Osteocyte (in vitro differentiated cells): ENCODE measurements at places on chromosomes 13 and 19. TPM values are rescaled to one million over a fixed set of nuclear protein-coding genes. Genes with fewer than 3 reads are reported as not detected.

- no peaks in the 10 kb centered on the region for H3K36me3 ChIP-seq
- no peak for DNase-seq
- H3K4me3 ChIP-seq: no peak overlapping the region
- H3K27ac ChIP-seq: no peak overlapping the region
- peaks cover 14% of the 10 kb centered on the region for H3K4me1 ChIP-seq
- peaks cover 65% of the 10 kb centered on the region for H3K27me3 ChIP-seq
Measured at GRCh38 chr19:41932720-41933332, 4.6 kb upstream of the ERFL start.

KXD1 gene
- 66.5 and 70.6 TPM in 2 replicates for total RNA-seq

C5AR1 gene
- total RNA-seq: 0.48 and 0.65 TPM in 2 replicates

GRCh38 chr19:4186087-4186993 is 3.9 kb downstream of the ANKRD24 start:
- H3K4me1 ChIP-seq: peaks cover 17% of the 10 kb centered on the region
- peaks cover 4% of the 10 kb centered on the region for H3K27me3 ChIP-seq
- H3K36me3 ChIP-seq: no peaks in the 10 kb centered on the region
- H3K27ac ChIP-seq: no peak overlapping the region

DNA sequence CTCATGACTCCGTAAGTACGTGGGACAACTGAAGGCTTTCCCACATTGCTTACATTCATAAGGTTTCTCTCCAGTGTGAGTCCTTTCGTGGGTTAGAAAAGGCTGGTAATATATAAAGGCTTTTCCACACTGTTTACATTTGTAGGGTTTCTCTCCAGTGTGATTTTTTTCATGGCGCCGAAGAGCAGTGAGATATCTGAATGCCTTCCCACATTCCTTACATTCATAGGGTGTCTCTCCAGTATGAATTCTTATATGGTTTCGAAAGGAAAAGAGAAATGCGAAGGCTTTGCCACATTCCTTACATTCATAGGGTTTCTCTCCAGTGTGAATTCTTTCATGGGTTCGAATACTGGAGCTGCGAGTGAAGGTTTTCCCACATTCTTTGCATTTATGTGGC is 29.5 kb downstream of the ZNF490 start:
- H3K27ac ChIP-seq: no peak overlapping the region
- DNase-seq: peak; percentile 1
- H3K27me3 ChIP-seq: no peaks in the 10 kb centered on the region
- no peaks in the 10 kb centered on the region for H3K4me1 ChIP-seq
